Activated CD8-positive, alpha-beta memory T cell treated with anti-CD3 and anti-CD28 coated beads for 4 hours (primary cell): ENCODE measurements at places on chromosomes 5 and 9.

GRCh38 chr9:85249313-85249621 is 492.5 kb downstream of the AGTPBP1 start:
- no peak for DNase-seq

- DNase-seq = no peak
Observed at GRCh38 chr5:170104299-170104698, 1.4 kb upstream of the FOXI1 start.

GRCh38 chr9:70285246-70285645 is 26.5 kb downstream of the SMC5 start:
- no peak for DNase-seq

- DNase-seq = no peak
Observed at GRCh38 chr5:143314099-143314498, 89.4 kb downstream of the NR3C1 start.

GRCh38 chr5:108818613-108819272 is 71.0 kb downstream of the FER start:
- DNase-seq = no peak

GRCh38 chr5:111968459-111968858 is 211.5 kb upstream of the NREP start:
- no peak for DNase-seq

DNA sequence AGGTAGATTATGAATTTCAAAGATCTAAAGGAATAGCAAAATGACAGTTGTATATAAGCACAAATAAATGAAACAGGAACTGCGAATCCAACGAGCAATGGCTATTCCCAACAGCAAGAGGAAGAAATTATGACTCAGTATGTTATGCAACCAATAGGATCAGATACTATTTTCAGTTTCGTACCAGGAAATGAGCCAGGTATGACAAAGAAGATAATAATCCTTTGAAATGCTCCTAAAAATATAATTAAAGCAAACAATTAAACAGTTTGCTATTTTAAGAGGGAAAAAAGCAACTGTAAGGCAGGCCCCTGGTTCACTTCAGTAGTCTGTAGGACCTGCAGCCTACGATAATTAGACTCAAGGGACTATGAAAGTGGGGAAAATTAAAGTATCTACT is 58.9 kb downstream of the AUH start:
- DNase-seq = no peak

- DNase-seq = no peak
Observed at GRCh38 chr5:119397518-119398380, 41.9 kb downstream of the TNFAIP8 start.

DNA sequence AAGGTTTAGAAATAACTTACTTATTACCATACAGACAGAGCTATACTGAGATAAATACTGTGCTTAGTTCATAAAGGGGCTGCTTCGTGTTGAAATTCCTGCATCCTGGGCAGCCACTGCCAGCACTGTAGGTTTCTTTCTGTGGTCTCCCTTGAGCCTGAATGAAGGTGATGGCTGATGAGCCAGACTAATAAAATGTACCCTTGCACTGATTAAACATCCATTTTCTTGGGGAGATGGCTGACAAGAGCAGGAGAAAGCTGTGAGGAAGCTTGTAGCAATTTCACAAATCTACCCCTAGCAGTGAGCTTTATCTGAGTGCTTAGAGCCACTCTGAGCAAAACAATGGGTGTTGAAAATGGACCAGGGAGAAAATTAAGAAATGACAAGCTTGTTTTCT is 23.3 kb upstream of the ZSWIM6 start:
- no peak for DNase-seq

DNA sequence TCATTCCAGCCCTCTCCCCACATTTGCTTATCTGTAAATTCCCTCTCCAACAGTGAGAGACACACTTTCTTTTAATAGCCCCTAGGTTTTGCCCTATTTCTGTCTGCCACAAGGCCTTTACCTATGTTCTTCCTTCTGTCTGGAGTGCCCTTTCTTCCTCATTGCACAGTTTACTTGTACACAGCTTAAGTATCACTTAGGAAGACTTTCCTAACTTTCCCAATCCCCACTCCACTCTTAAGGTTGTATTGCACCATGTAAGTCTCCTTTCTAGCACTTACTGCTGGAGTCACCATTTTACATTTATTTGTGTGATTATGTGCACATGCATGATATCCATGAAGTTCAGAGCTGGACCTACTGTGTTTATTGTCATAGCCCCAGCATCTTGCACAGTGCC is 10.8 kb upstream of the CKMT2 start:
- no peak for DNase-seq

DNA sequence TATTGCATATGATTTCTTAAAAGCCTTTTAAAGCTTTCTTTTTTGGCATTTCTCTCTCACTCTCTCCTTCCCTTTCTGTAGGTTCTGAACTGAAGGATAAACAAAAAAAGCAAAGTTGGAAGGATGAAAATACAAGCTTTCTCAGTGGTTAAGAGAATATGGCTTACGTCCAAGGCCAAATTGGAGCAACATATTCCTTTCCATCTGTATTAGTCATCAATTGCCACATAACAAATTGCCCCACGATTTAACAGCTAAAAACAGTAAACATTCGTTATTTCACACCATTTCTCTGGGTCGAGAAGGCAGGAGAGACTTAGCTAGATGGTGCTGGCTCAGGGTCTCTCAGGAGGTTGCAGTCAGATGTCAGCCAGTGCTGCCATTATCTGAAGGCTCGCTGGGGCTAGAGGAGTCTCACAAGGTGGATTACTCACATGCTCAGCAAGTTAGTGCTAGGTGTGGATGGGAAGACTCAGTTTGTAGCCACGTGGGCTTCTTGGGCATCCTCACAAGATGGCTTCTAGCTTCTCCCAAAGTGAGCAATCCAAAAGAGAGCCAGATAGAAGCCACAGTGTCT is 2.0 kb upstream of the ROR2 start:
- no peak for DNase-seq

GRCh38 chr9:38367898-38368297 is 24.6 kb upstream of the ALDH1B1 start:
- DNase-seq = no peak

GRCh38 chr5:56160723-56161438 is 72.2 kb downstream of the ANKRD55 start:
- no peak for DNase-seq

- DNase-seq = no peak
Observed at GRCh38 chr5:76859591-76860247, 9.9 kb downstream of the S100Z start.

DNA sequence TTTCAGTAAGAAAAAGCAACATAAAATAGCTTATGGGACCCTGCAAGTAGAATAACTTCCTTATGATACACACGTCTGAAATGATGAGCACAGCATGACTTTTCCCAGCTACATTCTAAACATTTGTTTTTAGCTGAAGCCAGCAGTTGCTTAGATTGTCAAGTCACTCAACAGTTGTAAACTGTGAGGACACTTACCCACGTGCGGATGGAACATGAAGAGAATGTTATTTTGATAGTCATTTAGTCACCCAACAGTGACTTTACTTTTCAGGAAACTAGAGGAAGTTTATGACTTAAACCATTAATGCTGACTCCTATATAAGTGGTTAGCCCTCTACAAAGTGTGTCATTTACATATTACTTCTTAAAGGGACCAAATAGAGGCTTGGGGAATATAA is 3.0 kb downstream of the HACD4 start:
- no peak for DNase-seq

GRCh38 chr5:101206534-101206933 is 303.5 kb upstream of the ST8SIA4 start:
- no peak for DNase-seq

- no peak for DNase-seq
Observed at GRCh38 chr5:167255926-167256325, 1035.5 kb upstream of the WWC1 start.

DNA sequence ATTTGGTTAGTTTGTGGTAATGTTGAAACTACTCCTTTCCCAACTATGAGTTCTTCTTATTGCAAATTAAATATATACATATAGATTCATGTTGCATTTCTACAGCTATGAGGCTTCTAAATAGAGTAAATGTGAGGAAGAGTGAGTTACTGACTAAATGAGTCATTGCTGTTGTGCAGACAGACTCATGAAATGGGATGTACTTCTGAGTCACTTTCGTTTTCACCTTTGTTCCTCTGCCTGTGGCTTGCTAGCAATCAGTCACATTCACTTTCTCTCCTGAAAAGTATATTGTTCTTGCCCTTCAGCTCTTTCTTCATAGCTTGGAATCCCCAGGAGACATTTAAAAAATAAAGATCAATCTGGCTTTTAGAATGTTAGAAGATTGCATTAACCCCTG is 295.5 kb upstream of the SMC2 start:
- DNase-seq = no peak

- DNase-seq = no peak
Observed at GRCh38 chr5:139870677-139871076, 75.1 kb downstream of the PSD2 start.

DNA sequence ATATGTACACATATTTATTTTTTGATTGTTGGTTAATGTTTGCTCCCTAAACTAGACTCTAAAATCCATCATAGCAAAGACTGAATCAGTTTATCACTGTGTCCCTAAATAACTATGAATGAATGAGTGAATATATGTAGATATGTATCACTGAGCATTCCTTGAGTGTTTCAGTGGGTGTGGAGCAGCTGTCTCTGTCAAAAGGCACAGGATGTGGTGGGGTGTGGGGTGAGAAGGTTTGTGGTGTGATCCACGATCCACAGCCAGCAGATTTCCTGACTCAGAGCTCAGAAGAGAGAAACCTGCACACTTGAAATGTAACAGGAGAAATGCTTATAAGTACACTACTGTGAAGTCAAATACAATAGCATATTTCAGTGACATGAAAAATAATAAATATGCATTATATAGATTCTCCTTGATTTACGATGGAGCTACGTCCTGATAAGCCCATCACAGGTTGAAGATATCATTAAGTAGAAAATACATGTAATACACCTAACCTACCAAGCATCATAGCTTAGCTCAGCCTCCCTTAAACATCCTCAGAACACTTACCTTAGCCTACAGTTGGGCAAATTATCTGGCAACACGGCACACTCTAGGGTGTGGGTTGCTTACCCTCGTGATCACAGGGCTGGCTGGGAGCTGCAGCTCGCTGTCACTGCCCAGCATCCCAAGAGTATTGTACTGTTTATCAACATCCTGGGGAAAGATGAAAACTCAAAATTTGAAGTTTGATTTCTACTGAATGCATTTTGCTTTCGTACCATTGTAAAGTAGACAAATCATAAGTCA is 287.0 kb downstream of the GAS1 start:
- DNase-seq = no peak

DNA sequence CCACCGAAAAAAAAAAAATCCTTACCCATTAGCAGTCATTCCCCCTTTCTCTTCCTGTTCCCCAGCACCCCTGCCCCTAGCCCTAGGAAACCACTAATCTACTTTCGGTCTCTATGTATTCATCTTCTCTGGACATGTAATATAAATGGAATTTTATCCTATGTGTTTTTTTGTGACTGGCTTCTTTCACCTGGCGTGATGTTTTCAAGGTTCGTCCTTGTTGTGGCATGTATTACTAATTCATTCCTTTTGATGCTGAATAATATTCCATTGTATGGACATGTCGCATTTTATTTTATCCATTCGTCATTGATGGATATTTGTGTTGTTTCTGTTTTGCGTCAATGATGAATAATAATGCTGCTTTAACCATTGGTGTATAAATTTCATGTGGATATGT is 42.8 kb upstream of the SH3GL2 start:
- no peak for DNase-seq

DNA sequence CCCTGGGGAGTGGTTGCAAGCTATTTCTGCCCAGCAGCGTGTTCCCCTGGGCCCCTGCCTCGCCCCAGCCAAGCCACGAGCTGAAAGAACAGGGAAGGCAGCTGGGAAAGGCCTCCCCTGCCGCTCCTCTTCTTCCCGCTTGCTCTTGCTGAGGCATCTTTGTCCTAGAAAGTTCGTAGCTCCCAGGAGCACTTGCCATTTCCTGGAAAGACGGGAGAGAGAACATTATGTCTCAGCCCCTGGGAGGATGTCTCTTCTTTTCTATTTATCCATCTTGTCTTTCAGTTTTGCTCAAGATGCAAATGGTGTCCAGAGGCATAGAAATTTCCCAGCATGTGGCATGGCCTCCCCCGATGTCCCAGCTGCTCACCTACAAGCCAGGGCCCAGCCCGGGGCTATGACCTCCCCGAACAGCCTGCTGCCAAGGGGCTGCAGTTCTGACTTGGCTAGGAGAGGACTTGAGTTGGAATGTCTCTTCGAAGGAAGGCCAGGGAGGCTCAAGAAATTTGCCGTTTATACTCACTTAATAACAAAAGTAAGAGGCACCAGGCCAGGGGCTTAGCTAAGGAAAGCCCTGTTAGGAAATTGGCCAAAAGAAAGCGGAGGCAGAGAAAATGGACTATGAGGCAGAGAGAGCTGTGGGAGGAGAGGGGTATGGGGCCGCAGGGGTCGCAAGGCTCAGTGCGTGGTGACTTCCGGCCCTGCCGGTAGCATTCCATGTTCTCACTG is 87.3 kb downstream of the LIFR start:
- DNase-seq = no peak

DNA sequence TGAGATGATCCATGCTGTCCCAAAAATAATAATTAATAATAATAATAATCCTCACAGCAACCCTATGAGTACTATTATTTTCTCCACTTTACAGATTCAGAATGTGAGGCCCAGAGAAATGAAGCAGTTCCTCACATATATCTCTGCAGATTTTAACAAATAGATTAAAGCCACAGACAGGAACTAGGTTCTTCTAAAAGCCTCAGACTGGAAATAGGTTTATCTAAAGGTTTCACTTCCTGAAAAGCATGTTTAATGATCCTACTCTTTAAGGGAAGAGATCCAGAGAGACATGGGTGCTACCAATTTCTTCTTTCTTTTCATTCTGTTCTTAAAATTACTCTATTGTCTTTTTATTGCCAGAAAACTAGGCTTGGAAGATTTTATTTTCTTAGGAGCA is 1079.4 kb upstream of the COX7C start:
- no peak for DNase-seq

GRCh38 chr5:146860213-146860893 is 18.2 kb downstream of the PPP2R2B start:
- no peak for DNase-seq

GRCh38 chr9:100637787-100638186 is 59.9 kb downstream of the CAVIN4 start:
- no peak for DNase-seq

DNA sequence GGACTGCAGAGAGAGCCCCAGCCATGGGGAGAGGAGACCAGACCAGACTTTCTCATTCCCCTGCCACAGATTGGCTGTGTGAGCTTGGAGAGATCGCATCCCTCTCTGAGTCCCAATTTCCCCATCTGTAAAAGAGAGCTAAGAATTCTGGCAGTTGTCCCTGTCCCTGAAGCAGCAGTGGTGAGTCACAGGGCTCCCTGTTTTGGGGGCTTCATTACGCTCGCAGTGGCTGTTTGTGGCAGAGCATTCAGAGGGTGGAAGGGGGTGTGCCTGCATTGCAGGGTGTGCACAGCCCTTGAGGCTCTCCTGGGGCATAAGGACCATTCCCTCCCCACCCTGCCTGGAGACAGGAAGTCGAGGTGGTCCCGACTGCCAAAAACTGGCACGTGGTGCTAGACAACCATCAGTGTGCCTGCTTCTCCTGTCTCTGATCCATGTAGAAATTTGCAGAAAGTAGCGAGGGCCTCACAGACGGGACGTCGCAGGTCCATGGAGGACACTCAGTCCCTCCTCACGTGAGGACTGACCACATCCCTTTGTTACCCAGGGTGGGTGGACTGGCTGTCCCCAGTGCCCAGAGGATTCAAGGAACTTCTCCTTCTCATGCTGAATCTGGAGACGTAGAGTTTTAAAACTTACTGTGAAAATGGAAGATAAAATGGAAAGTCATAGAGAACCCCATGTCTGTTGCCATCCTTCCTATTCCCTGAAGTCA is 35.3 kb downstream of the HRH2 start:
- DNase-seq = no peak

- no peak for DNase-seq
Observed at GRCh38 chr5:74665273-74665672, 19.8 kb upstream of the HEXB start.

- DNase-seq = no peak
Observed at GRCh38 chr9:5628183-5628529, 751 bp upstream of the RIC1 start.
